Stimulated activated CD4-positive, alpha-beta T cell treated with anti-CD3 and anti-CD28 coated beads, Interleukin-1b, Interleukin-23, amount 100 ng/mL, for 1 hour (primary cell): ENCODE measurements at places on chromosomes 1 and 21.

DNA sequence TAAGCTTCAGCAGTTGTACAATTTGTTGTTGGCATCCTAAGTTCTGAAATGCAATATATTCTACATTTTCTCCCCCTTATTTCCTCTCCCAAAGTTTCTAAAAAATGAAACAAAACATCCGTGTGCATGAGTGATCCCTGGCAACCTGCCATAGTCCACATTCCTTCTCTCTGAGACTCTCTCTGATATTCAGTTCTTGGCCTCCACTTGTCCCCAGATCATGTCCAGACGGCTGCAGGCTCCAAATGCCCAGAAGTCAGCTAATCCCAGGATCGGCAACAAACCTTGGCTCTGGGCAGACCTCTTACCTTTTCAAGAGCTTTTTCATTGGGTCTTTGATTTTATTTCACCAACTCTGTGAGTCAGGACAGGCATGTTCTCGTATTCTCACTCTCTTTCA is 187.8 kb downstream of the ETS2 start:
- no peak for DNase-seq

DNA sequence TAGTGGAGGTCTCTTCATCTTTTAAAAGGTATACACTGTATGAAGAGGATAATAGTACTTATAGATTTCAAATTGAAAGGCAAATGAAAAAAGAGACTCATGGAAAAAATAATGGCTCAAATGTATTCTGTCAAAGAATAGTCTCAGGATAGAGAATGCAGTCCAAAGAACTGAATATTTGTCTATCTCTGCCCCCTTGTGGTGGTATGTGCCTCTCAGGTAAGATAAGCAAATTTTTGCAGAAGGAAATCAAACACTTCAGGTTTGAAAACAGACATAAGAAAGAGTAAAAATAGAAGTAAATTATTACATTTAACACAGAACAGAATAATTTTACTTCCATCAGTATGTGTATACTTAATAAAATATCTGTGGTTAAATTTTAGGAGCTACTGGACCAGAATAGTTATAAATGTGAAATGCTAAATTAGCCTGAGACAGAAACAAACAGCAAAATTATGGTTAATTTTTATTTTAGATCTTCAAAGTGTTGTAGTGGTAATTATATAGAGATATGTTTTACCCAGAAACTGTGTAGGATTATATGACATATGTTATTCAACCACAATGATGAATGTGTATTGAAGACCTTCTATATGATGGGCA is 164.4 kb upstream of the PALMD start:
- DNase-seq, result no peak

DNA sequence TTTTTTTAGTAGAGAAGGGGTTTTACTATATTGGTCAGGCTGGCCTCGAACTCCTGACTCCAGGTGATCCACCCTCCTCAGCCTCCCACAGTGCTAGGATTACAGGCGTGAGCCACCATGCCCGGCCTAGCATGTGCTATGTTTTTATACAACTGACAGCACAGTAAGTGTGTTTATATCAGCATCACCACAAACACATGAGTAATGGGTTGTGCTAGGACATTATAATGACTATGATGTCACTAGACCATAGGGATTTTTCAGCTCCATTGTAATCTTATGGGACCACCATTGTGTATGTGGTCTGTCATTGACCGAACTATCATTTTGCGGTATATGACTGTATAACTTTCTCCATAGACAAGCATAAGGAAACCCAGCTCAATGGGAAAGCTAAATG is 6.3 kb downstream of the LEFTY2 start:
- DNase-seq, result no peak

GRCh38 chr1:85857991-85858390 is 149.8 kb upstream of the ZNHIT6 start:
- DNase-seq, result no peak

DNA sequence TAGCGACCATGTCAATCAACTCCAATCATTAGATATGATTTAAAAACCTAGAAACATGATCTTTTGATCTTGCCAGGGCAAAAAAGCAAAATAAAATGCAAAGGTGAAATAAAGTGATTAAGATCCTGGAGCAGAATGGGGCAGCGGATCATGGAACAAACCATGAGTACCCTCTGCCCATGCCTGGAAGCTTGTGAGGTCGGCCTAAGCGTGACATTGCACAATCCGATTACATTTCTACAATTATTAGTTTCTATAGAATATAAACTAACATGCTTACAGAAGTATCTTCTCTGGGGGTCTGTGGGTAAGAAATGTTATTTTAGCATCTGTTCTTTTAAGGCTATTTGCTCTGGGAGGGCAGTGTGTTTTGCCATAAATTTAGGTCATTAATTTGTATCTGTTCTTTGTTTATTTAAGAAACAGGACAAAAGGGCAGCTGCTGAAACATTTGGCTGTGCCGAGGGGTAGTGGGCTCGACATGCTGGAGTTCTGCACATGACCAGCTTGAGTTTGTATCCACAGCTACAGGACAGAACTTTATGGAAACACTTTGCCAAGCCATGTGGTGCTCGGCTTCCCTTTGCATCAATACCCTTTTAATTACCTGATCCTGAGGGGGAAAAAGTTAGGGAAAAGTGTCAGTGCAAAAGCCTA is 55.9 kb downstream of the ZBTB18 start:
- DNase-seq, result no peak

DNA sequence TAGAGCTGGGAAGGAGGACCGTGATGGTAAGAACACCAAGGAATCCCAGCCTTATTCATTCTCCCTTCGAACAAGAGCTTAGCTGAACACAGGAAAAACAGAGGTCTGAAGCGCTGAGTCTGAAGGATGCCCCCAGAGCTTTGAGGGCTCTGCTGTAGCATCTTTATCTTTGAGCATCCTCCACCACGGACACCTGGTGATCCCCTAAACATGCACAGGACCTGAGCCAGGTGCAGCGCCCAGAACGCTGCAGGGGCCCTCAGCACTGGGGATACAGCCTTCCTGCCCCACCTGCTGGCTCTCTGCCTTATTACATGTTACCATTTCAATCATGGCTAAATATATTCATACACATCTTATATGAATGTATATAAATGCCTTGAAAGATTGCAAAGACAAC is 7.7 kb upstream of the GPATCH4 start:
- no peak for DNase-seq

DNA sequence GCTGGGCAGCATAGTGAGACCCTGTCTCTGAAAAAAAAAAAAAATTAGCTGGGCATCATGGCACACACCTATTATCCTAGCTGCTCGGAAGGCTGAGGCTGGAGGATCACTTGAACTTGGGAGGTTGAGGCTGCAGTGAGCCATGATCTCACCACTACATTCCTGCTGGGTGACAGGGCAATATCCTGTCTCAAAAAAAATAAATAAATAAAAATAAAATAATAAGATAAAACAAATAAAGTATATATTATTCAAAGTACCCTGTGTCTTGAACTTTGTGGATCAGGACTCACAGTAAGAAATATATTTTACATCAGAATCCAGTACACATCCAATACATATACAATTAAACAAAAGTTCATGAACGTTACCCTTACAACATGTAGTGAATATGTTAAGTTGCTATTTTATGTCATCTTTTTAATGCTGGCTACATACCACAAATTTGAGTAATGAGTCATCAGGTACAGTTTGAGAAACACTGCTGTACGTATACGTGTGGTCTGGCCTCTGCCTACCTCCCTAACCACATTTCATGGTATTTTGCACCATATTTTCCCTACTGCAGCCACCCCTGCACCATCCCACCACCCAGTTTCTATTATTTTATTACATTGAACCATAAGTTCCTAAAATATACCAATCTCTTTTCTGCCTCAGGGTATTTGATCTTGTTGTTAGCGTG is 4.4 kb downstream of the NME7 start:
- DNase-seq, result no peak

DNA sequence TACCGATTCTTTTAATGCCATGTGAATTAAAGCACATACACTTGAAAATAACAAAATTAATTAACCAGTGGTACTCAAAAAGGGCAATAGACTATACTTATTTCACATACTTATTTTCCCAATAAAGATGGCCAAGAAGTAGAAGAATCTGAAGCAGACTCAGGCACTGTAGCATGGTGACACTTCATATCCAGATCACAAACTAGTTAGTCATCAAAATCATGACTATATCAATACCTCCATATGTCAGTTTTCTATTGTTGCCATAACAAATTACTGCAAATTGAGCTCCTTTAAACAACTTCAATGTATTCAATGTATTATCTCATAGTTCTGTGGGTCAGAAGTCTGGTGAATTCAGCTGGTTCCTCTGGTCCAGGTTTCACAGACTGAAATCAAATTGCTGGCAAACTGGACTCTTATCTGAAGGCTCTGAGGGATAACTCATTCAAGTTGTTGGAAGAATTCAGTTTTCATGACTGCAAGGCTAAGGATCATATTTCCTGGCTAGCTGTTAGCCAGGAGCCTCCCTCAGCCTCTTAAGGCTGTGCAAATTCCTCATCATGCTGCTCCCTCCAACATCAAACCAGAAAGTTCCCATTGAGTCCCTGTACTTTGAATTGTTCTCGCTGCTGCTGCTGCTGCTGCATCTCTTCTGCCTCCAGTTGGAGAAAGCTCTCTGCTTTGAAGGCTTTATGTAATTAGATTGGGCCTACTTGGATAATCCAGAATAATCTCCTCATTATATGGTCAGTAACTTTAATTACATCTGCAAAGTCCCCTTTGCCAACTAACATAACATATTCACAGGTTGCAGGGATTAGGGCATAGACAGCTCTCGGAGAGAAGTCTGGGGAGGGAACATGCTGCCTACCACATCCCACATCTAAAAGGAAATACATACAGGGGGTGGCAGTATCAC is 91.5 kb downstream of the MRPL39 start:
- DNase-seq, result no peak

- DNase-seq, result no peak
Measured at GRCh38 chr1:188949701-188950100, 1528.0 kb downstream of the BRINP3 start.

GRCh38 chr1:59532102-59532501 is 235.2 kb downstream of the FGGY start:
- DNase-seq, result no peak

DNA sequence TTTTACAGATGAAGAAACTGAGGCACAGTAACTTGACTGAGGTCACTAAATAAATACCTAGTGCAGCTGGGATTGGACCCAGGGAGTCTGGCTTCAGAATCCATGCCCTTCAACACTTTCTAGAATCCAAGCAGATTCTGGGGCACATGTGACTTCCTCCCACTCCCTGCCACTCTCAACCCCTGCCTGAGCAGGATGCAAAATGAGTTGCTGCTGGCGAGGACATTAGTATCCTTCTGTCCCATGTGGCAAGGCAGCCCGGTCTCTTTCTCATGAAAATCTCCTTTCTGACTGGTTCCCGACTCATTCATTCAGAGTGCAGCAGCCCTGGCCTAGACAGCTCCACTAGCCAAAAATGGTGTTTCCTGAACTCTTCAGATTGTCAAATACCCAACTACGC is 28.4 kb downstream of the TNNT2 start:
- DNase-seq, result no peak

DNA sequence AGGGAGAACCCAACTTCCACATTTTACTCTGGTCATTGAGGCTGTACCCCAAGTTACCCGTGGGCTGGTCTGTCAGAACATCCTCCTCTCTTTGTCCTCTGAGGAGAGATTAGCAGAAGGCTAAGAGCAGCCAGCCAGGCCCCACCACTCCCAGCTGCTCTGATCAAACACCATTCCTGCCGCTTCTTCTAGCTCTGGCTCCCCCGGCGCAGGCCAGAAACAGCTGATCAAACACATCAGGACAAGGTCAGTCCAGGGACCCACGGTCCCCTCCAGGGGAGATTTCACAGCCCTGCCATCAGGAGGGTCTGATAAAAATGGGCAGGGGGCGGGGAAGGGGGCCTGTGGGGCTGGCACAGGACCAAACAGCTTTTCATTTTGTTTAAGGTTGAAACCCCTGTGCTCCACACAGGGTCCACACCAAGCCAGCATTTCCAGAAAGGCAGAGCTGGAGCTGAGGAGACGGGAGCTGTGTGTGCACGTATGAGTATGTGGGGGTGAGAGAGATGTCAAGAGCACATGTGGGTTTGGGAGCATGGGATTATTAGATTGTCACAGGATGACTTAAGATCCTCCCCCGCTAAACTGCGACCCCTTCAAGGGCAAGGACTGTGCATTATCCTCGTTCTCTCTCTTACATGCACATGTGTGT is 29.9 kb upstream of the EPHA8 start:
- no peak for DNase-seq

DNA sequence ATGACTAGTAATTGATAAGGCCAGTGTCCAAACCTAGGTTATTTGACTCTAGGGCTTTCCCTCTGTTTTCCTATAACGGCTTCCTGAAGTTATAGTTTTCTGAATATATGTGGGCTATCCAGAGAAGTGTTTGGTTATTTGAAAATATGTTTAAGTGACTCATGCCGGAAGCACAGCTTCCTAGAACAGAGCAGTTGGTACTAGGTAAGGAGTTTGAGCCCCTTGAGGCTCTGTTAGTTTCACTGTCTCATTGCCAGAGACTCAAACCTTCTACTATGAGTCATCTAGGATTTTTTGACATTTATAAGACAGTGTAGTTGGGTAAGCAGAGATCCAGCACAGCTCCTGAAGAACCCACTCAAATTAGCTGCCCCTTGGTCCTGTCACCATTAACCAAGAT is 27.1 kb upstream of the LEPR start:
- DNase-seq, result no peak
